Mucosa of descending colon (tissue), 3 donors: ENCODE measurements at places on chromosomes 3 and 15. TPM values are rescaled to one million over a fixed set of nuclear protein-coding genes. Genes with fewer than 3 reads are reported as not detected.

DNA sequence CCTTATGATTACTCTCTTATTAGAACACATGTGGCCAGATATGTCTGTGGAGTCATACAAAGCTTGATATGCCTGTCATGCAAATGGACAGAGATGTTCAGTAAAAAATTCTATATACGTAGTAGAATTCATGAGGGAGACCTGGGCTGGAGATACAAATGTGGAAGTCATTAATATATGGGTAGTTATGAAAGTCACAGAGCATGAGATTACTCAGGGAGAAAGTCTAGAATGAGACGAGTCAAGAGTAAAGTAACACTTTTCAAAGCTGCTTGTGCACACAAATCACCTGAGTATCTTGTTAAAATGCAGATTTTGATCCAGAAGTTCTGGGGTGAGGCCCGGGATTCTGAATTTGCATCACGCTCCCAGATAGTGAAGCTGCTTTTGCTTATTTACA lies 28.4 kb downstream of the OXSM start:
- DNase-seq = no peak

- no peak for DNase-seq
These were observed 184.3 kb downstream of the P3H2 start for GRCh38 chr3:189936201-189936945.

DNA sequence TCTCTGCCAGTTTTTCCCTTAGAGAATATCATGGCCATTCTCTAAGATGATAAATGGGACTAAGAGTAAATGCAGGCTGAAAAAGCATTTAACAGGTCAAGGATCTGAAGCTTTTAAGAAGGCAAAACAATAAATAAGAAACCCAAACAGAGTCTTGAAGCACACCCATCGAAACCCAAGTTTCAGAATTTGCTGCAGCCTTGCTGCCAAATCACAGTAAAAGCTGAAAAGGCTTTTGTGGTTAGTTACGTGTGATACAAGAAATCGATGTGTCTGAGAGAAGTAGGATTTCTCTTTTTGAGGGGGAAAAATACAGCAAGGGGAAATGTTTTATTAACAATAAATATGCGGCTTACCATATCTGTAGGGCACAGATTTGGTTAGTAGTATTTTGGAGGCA lies 92.0 kb downstream of the IGF1R start:
- DNase-seq = no peak

GRCh38 chr3:126376444-126376843 lies 18.3 kb upstream of the CFAP100 start:
- DNase-seq = no peak

DNA sequence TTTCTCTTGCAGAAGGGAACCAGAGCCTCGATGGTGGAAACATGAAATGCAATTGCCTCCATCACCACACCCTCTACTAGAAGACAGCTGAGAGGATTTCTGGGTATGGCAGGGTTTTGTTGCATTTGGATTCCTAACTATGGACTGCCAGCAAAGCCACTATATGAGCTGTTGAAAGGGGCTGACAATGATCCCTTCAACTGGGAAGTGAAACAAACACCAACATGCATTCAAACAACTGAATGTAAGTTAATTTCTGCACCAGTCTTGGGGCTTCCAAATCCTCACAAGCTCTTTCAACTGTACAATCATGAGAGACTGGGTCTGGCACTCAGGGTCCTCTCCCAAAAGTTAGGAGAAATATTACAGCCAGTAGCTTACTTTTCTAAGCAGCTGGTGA lies 116.7 kb upstream of the PLCL2 start:
- no peak for DNase-seq

DNA sequence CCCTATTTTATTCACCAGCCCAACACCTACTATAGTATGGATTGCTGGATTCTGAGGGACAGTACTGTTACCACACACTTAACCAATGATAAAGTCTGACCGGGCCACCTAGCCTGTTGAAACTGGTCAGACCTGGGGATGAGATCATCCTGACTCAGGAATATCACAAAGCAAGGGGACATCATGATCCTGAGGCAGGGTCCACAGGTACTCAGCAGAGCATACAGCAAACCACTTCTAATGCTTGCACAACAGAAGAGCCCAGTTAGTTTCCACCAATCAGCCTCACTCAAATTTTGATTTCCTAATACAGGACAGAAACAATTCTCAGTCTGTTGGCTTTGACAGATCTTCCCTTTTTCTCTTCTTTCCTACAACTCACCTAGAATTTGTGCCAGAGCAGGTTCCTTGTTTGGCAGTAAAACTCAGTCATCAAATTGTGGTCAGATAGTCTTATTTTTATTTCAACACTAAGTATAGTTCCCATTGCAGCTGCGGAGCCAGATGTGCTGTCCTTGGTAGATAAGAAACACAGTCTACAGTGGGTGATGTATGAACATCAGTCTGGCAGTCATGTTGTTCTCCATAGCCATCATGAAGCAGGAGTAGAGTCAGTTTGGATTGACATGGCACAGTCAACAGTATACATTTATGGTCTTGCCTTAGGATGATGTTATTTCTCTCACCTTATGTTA lies 90.1 kb upstream of the PRR23C start:
- DNase-seq = no peak

DNA sequence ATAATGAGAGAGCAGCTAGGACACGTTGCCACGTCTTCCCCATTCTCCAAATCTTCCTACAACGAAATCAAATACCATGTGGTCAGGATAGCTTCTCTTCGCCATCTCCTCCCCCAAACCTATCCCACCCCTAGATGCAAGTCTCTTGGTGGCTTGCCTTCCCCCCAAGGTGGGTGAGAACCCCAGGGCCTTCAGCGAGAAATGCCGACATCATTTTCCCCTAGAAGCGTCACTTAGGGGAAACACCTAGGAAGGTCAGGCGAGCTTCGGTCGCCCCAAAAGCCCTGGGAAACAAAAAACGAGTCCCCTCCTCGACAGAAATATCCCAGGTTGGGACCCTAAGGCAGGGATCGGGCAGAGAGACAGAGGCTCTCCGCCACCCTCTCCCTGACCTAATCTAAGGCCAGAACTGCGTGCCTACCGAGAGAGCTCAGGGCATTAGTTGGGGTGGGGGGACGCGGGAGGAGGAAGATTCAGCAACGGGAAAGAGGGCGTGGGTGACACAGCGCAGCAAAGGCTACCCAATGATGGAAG lies 502 bp downstream of the DPH3 start:
- no peak for DNase-seq

- no peak for DNase-seq
These were observed 20.2 kb upstream of the CPOX start for GRCh38 chr3:98613616-98614015.

The P2RY14 gene
- total RNA-seq = 18.2 TPM

The STARD9 gene
- 6.1 TPM for total RNA-seq

The PATL2 gene
- 6.4 TPM for total RNA-seq

The GREM1 gene
- total RNA-seq = 77.8 TPM

The FURIN gene
- total RNA-seq = 83.4 TPM

The DTWD1 gene
- 39.2 TPM for total RNA-seq
